ENCODE measurements at places on chromosomes 7 and 10. TPM values are rescaled to one million over a fixed set of nuclear protein-coding genes. Genes with fewer than 3 reads are reported as not detected.

Gene GRM8
- 2.1 TPM for total RNA-seq

Gene GUSB
- 33.1 TPM for total RNA-seq

Gene PHTF2
- total RNA-seq: 17.3 TPM

Gene ELN
- 2.7 TPM for total RNA-seq

DNA sequence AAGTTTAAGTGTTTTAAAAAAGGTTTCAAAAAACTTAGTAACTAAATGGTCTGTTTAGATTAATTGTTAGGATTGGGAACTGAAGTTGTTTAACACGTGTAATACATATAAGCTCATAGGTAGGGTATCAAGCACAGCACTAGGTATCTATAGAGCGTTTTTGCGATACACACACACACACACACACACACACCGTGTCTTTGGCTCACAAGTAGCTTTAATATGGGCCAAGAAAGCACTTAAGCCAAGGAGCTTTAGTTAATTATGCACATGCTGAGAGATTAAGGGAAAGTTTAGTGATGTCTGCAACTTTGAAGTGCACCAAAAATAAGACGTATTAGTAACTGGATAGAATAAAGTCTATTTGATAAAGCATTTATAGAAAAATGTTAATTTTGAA is 93.8 kb upstream of the CNTNAP2 start:
- no peak for DNase-seq

DNA sequence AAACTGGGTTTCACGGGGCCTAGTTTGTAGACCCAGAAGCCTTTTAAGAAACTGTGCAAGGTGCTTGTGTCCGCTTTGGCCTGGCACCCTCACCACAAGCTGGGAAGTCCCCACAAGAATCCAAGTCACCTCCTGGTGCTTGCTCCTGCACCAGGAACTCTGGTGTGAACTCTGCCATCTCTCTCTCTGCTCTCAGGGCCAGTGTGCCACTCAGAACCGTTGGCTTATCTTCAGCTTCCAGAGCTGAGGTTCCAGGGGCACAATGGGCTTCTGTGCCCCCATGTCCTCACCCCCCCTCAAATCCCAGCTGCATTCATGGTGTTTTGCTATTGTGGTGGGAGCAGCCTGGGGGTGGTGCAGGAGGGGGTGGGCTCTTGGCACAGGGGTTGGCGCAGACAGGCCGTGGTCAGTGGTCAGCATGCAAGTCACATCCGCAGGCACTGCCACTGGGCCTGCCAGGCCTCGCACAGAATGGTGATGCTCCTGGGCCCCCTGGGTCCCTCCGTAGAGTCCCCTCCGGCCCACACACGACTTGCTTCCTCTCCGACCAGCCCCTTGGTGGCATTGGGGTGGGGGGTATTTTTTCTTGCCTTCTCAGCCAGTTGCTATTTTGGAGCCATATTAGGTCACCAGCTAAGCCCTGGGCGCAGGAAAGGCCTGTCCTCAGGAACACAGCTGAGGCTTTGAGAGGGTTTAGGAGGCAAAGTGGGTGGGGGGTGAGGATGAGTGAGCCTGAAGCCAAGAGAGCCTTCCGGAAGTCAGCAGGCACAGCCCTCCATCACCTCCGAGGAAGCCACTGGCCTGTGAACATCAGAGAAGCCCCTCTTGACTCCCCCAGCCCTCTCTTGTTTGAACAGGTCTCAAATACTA is 3.0 kb downstream of the ZCCHC24 start:
- DNase-seq: peak; percentile 19

- no peak for DNase-seq
These were observed 68.3 kb downstream of the DNAH11 start for GRCh38 chr7:21611129-21611528.

DNA sequence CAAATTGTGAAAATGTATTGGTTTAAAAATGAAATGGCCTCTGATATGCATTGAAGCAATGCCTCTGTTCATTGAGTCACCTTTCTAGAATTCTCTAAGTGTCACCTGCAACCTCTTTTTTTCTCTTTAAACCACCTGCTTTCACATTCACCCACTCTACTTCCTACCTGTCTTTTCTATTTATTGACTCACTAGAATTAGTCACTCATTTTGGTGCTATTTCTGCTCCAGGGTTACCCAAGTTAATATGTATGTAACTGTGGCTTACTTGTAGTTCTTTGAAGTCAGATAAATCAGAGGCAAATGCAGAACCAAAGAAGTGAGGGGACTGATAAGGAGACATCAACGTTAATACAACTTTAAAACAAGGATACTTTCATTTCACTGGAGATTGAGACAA is 674.7 kb downstream of the CCSER2 start:
- no peak for DNase-seq

GRCh38 chr7:74267756-74268565 is 13.8 kb upstream of the RFC2 start:
- no peak for DNase-seq

GRCh38 chr7:29948587-29948986 is 41.0 kb downstream of the SCRN1 start:
- DNase-seq: no peak

DNA sequence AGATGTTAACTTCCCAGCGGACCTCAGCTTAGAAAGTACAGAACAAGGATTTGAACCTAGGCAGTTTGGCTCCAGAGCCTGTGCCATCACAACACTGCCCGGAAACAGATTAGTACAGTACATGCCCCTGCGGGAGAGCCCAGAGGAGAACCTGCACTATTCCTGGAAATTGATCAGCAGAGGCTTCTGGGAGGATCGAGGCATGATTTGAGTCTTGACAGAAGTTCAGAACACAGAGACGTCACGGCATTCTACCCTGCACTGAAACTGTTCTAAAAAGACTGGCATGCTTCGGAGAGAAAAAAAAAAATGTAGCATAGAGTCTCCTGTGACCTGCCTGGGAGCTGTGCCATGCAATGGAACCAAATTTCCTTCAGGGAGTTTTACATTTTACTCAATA is 9.2 kb upstream of the IL6 start:
- DNase-seq: no peak

DNA sequence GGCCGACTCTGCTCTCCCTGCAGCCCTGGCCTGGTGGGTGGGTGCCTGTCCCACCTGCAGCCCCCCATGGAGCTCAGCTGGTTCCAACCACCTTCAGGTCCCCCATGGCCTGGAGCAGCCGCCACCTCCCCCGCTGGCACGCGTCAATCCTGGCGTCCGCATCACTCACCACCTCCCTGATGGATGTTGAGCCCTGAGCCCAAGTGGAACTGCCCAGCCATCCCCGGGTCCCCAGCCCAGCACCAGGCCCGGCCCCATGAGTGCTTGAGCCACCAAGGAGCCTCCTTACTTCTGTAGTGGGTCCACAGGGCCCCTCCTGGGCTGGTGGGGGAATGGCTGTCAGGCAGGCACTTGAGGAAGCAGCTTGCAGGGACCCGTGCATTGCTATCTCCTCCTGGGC is 14.6 kb downstream of the AGAP3 start:
- DNase-seq: peak; percentile 51

- DNase-seq: no peak
These were observed 131.7 kb upstream of the CHST15 start for GRCh38 chr10:124225029-124225466.

- peak; percentile 9 for DNase-seq
These were observed 613 bp upstream of the BUB3 start for GRCh38 chr10:123153486-123154091.

DNA sequence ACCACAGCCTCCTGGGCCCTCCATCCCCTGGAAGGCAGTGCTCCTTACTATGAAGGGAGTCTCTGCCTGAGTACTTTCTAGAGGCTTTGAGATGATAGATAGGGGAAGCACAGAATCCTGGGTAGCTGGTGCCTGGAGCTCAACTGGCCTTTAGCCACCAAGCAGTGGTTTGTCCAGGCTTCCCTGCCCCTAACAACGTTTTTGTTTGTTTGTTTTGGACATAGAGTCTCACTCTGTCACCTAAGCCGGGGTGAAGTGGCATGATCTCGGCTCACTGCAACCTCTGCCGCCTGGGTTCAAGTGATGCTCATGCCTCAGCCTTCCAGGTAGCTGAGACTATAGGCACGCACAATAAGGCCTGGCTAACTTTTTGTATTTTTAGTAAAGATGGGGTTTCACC is 289.4 kb downstream of the PLXNA4 start:
- no peak for DNase-seq

GRCh38 chr7:151851145-151851751 is 25.7 kb downstream of the PRKAG2 start:
- DNase-seq: no peak

DNA sequence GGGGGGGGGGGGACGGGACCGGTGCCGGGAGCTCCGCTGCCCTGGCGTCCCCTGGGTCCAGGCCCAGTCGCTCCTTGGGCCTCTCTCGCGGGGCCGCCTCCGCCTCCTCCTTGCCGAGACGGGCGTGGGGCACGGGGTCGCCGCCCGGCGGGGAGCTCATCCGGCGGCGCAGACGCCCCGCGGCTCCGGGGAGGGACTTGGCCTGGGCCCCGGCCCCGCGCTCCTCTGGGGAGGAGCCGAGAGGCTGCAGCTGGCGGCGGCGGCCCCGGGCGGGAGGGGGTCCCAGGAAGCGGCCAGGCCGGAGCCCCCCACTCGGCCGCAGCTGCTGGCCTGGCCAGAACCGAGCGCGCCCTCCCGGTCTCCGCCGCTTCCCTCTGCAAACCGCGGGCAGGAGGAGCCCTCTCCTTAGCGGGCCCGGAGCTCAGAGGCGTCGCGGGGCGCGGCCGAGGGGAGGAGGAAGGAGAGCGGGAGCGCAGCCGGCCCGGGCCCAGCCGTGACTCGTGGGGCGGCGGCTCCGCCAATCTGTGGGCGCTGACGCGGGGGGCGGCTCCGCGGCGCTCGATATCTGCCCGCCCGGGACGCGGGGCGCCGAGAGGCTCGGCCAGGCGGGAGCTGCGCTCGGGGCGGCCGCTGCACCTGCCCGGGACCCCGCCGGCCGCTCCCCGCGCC is at the start of gene FAM20C:
TSS of gene FAM20C (plus strand) at position 591 of the 669 bp plus-strand sequence. CDS start 629 bp downstream, outside the sequence.
- peak; percentile 95 for DNase-seq

DNA sequence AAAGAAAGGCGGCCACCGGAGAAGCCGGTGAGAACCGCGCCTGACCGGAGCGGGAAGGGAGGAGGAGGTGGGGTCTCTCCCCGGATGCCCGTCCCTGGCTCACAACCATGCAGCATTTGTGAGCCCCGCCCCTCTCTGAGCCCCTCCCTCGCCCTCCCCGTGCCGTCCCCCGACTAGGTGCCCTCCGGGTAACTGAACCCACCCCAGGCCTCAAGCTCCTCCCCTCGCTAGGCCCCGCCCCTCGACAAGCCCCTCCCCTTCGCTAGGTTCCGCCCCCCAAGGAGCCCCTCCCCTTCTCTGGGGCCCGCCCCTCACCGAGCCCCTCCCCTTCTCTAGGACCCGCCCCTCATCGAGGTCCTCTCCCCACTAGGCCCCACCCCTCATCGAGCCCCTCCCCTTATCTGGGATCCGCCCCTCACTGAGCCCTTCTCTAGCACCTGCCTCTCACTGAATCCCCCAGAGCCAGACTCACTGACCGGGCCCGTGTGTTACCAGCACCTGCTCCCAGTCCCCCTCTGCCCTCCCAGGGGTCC is 42.2 kb upstream of the HSPB1 start:
- DNase-seq: peak; percentile 98

- no peak for DNase-seq
These were observed 55.4 kb upstream of the KIF5B start for GRCh38 chr10:32111585-32111984.

DNA sequence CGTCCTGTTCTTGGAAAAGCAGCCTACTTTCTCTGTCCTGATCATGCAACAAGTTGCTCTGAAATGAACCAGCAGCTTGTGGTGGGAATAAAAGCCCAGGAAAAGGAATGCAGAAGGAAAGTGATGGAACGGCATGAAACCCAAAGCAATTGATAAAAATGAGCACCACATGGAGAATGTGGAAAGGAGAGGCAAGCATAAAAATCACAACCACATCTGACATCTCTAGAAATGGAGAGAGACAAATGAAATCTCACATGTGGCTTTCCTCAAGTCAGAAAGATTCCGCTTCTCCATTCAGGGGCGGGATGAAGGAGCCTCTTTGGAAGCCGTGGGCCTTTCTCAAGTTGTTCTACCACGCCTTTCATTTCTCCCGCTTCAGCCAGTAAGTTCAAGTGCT is 631.7 kb upstream of the GALNT17 start:
- no peak for DNase-seq

DNA sequence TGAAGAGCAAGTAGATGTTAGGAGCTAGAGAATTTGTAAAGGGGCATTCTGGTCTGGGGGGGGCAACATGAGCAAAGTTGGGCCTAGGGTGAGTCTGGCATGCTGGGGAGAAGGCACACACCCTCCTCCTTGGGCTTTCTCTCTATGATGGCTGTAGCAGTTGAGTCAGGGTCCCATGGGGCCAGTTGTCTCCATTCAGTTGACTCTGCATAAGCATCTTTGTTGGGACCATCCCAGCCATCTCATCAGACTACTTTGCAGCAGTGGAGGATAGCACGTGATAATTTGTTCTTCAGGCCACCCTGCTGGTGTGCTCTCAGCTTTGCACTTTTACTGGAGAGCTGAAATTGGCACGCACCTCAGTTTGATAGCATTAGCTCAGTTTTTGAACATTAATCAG is 55.2 kb downstream of the LRMDA start:
- DNase-seq: no peak

DNA sequence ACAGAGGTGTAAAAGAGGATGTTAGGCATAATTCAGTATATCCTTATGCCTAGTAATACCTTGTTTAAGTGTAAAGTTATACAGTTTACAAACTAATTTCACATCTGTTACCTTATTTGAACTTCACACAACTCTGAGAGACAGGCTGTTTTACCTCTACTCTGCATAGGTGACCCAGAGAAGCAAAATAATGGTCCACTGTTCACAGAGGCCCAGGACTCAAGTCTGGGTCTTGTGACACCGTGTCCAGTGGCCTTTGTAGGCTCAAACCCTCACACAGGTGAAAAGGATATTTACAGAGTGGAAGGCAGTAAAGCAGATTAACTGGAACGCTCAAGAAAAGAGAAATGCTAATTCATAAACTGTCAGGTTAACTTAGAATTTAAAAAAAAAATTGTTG is 32.1 kb downstream of the ASAH2 start:
- DNase-seq: no peak

GRCh38 chr10:18313626-18314025 is 173.4 kb downstream of the CACNB2 start:
- no peak for DNase-seq

- DNase-seq: no peak
These were observed 29.7 kb downstream of the MKLN1 start for GRCh38 chr7:131357282-131357880.
